ENCODE measurements at places on chromosomes 6 and 20.

GRCh38 chr6:33856655-33857054, 52.9 kb upstream of the MLN start:
- peak; percentile 79 for DNase-seq

DNA sequence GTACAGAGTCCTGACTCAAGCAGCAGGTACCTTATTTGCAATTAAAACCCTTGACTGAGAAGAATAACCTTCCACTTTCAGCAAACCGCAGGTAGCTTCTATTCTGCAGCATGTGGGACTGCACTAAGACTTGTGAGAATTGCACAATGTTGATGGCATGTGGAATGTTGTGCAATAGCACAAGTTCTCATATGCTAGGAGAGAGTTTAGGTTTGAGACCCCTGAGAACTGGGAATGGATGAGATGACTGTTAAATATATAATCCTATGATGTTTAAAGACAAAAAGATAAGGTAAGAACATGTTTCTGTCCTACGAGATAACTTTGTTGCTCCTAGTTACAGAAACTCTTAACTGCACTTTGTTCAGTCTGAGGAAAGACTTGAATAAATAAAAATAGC, 194.6 kb downstream of the OTOR start:
- DNase-seq: no peak

GRCh38 chr6:13696226-13696625, 15.4 kb downstream of the RANBP9 start:
- no peak for DNase-seq

- no peak for DNase-seq
These were observed 44.9 kb downstream of the PRND start for GRCh38 chr20:4766631-4767030.

GRCh38 chr6:157988700-157989063, 7.0 kb downstream of the SYNJ2 start:
- DNase-seq: no peak

GRCh38 chr20:39877788-39878187, 811.2 kb downstream of the MAFB start:
- no peak for DNase-seq

DNA sequence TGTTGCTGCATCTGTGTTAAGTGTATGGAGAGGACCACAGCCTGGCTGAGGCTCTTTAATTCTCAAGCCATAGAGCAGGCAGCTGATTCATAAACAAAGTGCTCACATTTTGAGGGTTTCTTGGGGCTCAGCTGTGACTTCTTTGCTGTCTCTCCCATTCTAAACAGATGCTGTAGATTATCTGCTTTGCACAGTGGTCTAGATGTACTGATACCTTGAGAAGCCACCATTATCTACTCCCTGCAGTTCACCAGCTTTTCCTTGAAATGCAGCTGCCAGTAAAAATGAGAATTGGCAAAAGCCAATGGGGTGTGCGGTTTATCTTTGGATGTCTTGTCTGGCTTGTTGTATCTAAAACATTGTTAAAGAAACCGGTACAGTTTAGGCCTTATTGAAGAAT, 5.2 kb upstream of the CNR1 start:
- DNase-seq: no peak

GRCh38 chr20:41032271-41032670, 3.6 kb downstream of the TOP1 start:
- no peak for DNase-seq

- DNase-seq: no peak
These were observed 76.3 kb downstream of the SYCP2L start for GRCh38 chr6:10963113-10963512.
